ENCODE measurements at places on chromosomes 12 and 14.

DNA sequence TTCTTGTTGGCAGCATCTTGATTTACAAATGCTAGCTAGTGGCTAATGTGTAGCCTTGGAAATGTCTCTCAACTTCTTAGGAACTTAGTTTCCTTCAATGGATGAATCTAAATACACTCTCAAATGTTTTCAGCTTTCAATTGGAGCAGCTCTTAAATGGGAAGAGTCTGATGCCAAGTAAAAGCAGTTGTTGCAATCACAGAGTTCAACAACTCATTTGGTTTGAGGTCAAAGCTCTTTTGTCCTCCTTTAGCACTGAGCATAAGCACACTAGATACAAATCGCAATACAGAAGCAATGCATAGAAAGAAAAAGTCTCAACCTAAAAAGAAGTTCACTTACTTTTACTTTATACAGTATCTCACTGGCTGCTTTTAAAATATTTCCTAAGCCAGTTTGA lies 986.1 kb upstream of the FLRT2 start:
- no peak for DNase-seq

DNA sequence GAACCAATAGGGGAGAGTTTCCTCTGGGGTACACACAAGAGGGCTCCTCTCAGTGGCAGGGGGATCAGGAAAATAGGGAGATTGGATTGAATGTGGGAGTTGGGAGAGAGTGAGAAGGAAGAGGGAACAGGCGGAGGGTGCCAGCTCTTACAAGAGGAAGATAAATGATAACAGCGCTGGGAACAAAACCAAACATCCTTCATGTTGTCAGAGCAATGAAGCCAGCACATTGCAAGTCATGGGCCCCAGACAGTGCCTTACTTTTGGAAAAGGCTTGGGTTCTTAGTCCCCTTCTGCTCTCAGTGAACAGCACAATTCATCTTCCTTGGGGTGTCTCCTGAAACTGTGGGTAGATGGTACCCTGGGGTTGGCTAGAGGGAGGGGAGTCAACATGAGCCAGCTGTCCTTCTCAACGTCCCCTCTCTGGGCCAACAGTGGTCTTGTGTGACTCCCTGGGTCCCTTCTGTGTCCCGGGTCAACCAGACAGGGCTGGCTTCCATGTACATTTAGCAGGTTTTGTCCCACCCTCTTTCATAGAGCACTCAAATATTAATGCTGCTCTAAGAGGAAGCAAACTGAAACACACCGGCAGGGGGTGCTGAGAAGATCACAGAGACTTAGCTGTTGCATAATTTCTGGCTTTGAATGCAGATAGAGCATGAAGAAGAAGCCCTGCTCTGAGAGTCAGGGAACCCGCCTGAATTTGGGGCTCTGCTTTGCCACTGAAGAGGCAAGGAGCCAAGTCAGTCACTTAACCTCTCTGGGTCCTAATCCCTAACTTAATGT lies 138.5 kb downstream of the ESRRB start:
- DNase-seq = no peak

- DNase-seq = no peak
Measured at GRCh38 chr14:74083784-74084276, 423 bp downstream of the ALDH6A1 start.

GRCh38 chr14:35390577-35391387 lies 13.8 kb downstream of the NFKBIA start:
- DNase-seq = no peak

GRCh38 chr14:59093902-59094301 lies 94.6 kb upstream of the DAAM1 start:
- DNase-seq = no peak

GRCh38 chr12:46386877-46387629 lies 14.5 kb upstream of the SLC38A2 start:
- DNase-seq = no peak

- no peak for DNase-seq
Measured at GRCh38 chr12:50314636-50315312, 31.5 kb upstream of the LIMA1 start.

GRCh38 chr12:116698116-116698515 lies 39.8 kb downstream of the SPRING1 start:
- no peak for DNase-seq

- no peak for DNase-seq
Measured at GRCh38 chr12:122872815-122873361, 23.0 kb downstream of the VPS37B start.

DNA sequence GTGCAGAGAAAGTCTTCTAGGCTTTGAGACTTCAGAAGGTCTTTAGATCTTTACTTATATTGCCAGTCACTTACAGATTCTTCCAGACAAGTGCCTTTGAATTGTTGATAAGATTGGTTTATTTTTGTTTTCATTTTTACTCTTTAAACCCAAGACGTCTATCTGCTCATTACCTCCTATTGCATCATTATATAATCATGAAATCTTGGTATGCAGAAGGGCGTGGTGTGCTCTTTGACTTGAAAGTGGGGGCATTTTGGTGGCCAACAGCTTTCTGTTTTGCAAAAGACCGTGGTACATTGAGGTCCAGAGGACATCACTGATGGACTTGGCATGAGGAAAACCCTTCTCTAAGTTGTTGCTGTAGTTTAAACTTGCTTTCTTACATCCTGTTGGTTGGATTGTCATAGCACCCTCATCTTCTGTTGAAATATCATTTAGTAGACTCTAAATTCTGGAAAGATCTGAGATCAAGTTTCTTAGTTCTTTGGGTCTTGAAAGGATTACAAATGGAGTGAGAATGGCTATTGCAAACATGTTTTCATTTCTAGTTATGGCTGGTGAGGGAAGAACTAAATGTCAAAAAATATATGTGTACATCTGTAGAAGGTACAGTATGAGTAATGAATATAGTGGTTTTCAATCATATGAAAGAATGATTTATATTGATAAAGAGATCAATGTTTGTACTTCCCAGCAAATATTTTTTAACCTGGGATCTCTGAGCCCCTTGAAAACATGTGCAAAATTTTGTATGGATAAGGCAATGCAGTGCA lies 441.8 kb downstream of the NRXN3 start:
- no peak for DNase-seq

DNA sequence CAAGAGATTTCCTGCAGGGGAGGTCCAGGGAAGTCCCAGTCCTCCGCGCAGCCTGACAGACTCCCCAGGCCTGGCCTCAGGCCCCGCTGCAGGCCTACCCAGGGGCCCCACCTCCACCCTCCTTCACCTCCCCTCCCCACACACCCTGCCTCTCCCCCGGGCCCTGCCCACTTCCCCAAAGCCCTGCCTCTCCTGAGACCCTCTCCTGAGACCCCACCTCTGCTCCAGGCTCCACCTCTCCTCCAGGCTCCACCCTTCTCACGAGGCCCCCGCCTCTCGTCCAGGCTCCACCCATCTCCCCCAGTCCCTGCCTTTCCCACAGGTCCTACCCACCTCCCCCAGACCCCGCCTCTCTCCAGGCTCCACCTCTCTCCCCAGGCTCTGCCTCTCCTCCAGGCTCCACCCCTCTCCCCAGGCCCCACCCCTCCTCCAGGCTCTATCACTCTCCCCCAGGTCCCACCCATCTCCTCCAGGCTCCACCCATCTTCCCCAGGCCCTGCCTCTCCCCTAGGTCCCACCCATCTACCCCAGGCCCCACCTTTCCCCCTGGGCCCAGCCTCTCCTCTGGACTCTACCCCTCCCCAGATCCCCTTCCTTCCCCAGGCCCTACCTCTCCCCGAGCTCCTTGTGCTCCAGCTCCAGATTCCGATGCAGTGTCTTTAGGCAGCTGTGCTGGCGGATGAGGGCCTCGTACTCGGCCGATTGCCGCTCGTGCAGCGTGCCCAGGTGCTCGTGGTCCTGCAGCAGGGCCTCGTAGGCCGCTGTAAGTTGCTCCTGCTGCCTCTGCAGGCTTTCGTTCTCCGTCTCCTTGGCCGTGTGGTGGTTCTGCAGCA lies 58.8 kb upstream of the GPR68 start:
- DNase-seq = no peak

DNA sequence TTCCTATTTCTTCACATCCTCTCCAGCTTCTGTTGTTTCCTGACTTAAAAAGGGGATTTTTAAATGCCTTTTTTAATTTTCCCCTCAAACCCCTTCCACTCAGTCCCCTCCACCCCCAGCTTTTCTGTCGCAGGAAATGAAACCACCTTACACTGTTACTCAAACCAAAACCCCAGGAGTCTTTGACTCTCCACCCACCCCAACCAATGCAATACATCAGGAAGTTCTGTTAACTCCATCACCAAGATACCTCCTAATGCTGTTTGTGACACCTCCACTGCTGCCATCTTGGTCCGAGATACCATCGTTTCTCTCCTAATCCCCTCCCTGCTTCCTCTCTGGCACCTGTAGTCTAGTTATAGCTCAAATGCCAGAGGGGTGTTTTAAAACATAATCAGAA lies 25.4 kb upstream of the CPM start:
- DNase-seq = no peak

DNA sequence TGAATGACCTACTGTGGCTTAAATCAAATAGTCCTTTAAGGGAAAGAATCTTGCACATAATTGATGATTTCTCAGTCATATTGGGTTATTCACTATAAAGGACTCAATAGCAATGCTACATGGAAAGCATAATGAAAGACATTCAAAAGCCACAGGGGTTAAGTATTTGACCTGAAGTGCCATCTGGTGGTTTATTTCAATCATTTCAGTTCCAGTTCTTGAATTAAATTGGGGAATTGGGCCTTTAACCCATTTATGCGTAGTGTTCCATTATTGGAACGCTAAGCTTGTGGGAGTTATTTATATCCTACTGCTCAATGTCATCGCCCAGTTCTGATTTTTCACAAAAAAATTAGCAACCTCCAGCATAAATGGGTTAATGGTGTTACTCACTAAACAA lies 41.3 kb upstream of the C12orf71 start:
- no peak for DNase-seq

GRCh38 chr12:71958457-71958856 lies 19.8 kb downstream of the TPH2 start:
- DNase-seq = no peak

DNA sequence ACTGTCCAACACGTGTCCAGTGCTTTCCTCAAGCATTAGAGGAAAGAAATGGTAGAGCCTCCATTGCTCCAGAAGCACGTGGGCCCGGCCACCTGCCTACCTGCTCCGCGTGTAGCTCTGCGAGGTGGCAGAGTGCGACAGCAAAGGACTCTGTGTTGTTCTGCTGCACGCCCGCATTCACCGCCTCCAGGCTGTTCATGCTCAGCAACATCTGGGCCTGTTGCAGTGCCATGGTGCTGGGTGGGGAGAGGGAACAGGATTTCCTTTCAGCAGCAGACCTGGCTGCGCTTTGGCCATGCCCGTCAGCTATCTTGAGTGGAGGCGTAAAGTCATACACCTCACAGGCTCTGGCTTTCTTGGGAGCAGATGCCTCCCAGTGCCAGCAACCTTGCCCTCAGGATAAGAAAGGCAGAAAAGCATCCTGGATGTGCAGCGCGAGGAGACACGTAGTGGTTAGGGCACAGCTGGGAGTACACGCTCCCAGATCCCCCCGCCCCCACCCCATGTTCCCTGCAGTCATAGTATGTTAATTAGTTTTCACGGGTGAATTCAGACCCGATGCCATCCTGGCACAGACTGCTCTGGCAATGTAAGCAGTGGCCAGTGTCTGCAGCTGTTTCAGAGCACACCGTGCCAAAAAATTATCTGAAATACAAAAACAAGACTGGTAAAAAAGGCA lies 25.1 kb downstream of the ANAPC5 start:
- DNase-seq = no peak

DNA sequence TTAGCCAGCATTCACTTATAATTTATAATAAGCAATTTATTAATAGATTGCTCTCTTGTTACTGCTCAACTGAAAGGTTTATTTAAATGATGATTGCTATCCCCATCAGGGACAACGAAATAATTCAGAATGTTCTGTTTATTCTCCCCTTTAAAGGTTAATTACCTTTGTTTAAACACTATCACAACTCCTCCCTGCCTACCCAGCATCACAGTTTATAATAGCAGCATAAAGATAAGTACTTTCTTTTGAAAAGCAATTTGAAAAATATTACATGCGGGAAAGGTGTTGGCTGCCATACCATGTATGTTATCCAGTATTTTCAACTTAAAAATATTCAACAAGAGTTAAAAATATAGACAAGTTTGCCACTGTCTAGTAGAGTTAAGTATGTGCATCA lies 30.6 kb downstream of the SCAF11 start:
- DNase-seq = no peak

GRCh38 chr12:127280393-127281275 lies 986.3 kb upstream of the TMEM132C start:
- DNase-seq = peak; percentile 46

DNA sequence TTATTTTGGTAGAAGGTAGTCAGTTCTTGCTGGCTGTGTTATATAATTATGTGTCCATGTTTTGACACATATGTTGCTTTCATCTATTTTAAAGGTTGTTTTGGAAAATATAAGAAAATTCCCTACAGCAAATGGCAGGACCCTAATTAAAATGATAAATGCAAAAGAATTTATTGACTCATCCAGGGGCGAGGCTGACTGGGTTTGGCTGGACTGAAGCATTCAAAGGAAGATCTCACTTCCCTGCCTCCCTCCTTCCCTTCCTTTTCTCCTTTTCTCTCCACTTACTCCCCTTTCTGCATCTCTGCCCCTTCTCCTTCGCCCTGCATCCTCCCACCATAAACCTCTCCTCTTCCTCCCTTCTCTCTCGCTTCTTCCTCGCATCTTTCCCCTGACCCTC lies 129.6 kb downstream of the SNAPC1 start:
- no peak for DNase-seq
